ENCODE measurements at places on chromosomes 2 and 18. TPM values are rescaled to one million over a fixed set of nuclear protein-coding genes. Genes with fewer than 3 reads are reported as not detected.

The GATA6 gene
- not detected for total RNA-seq

The TNP1 gene
- not detected for total RNA-seq

The REEP1 gene
- total RNA-seq: 0.71 TPM

The ECEL1 gene
- total RNA-seq: 0.78 TPM

DNA sequence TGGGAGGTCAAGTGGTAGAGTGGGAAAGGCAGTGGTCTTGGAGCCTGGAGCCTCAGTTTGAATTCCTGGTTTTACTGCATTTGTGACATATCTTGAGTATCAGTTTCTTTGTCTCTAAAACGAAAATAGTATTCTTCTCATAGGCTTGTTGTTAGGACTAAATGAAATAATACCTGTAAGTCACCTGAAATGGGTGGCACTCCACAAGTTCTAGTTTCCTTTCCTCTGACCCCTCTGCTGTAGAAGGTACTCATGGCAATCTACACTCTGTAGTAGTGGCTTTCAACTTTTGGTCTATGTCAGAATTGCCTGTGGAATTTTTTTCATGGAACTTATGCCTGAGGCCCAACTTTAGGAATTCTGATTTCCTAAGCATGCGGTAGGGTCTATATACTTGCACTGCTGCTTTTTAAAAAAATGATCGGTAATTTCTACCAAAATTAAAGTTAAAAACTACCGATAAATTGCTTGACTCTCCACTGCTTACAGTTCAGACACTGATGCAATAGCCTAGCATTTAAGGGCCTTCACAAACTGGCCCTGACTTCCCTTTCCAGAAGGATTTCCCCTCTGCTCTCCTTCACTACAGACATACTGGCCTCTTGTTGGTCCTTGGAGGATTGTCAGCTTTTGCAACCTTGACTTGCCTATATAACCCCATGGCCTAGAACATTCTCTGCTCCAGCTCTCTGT lies 47.2 kb downstream of the PLEK start:
- no peak overlapping the region for H3K4me3 ChIP-seq
- H3K36me3 ChIP-seq: no peaks in the 10 kb centered on the region
- peaks cover 4% of the 10 kb centered on the region for H3K4me1 ChIP-seq
- DNase-seq: no peak

DNA sequence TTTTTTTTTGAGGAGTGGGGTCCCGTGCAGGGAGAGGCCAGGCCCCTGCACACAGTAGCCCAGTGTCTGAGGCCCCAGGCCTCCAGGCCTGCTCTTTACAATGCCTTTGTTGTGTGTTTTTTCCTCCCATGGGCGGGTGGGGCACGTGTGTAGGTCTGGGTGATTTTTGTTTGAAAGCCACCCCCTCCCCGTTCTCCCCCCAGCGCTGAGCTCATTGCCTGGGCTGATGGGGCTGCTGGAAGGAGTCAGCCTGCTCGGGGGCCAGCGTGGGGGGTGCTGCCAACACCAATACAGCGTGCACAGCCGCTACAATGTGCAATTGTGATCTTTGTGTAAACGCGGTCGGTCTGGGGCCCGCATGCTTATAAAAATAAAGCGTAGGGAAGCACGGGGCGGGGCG lies 142.7 kb downstream of the DYSF start:
- no peaks in the 10 kb centered on the region for H3K4me1 ChIP-seq
- H3K27ac ChIP-seq: no peak overlapping the region
- no peaks in the 10 kb centered on the region for H3K36me3 ChIP-seq
- no peak for DNase-seq

GRCh38 chr2:215002500-215002899 lies 135.9 kb downstream of the ABCA12 start:
- H3K27ac ChIP-seq: no peak overlapping the region
- no peaks in the 10 kb centered on the region for H3K36me3 ChIP-seq

GRCh38 chr2:108615480-108616090 lies 81.3 kb downstream of the LIMS1 start:
- DNase-seq: no peak
- H3K36me3 ChIP-seq: peaks cover 9% of the 10 kb centered on the region
- peaks cover 90% of the 10 kb centered on the region for H3K4me1 ChIP-seq
- H3K27ac ChIP-seq: peak overlapping the region; percentile 86

GRCh38 chr2:150487537-150488429 lies at the start of gene RND3:
TSS of gene RND3 (minus strand) at chr2:150487667. CDS start at chr2:150487417, 250 bp downstream.
- H3K27ac ChIP-seq: no peak within 1 kb of the TSS
- H3K4me3 ChIP-seq: peak within 1 kb of the TSS; percentile 63
- peak; percentile 29 for DNase-seq
- H3K4me1 ChIP-seq: peaks cover 12% of the 10 kb centered on the region
- no peaks in the 10 kb centered on the region for H3K36me3 ChIP-seq
- H3K27me3 ChIP-seq: peaks cover 45% of the 10 kb centered on the region

GRCh38 chr2:106189325-106189724 lies 4.8 kb downstream of the UXS1 start:
- H3K4me3 ChIP-seq: no peak overlapping the region
- no peak for DNase-seq
- H3K27ac ChIP-seq: no peak overlapping the region
- H3K27me3 ChIP-seq: no peaks in the 10 kb centered on the region
- H3K4me1 ChIP-seq: peaks cover 54% of the 10 kb centered on the region
- peaks cover 40% of the 10 kb centered on the region for H3K36me3 ChIP-seq

- H3K36me3 ChIP-seq: no peaks in the 10 kb centered on the region
- H3K4me1 ChIP-seq: no peaks in the 10 kb centered on the region
- no peak overlapping the region for H3K4me3 ChIP-seq
- DNase-seq: no peak
These were observed 70.3 kb downstream of the MAIP1 start for GRCh38 chr2:200025717-200026116.

DNA sequence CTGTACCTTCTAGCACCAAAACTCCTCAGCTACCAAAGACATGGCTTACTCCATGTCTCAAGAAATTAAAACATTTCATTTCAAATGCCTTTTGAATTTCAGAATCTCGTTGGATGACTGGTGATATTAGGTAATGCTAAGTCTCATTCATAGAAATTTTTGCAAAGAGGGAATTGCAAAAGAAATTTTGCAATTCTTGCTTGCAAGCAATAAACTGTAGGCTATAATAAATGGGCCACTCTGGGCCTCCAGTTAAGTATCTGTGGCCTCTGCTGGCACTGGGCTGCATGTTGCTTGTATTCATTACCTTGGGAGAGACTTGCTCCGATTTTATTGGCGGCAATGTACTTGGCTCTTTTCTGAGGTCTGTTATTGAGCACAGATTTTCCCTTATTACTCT lies 2.8 kb upstream of the LCLAT1 start:
- H3K27me3 ChIP-seq: no peaks in the 10 kb centered on the region
- DNase-seq: no peak
- H3K4me1 ChIP-seq: peaks cover 28% of the 10 kb centered on the region
- no peak overlapping the region for H3K27ac ChIP-seq

DNA sequence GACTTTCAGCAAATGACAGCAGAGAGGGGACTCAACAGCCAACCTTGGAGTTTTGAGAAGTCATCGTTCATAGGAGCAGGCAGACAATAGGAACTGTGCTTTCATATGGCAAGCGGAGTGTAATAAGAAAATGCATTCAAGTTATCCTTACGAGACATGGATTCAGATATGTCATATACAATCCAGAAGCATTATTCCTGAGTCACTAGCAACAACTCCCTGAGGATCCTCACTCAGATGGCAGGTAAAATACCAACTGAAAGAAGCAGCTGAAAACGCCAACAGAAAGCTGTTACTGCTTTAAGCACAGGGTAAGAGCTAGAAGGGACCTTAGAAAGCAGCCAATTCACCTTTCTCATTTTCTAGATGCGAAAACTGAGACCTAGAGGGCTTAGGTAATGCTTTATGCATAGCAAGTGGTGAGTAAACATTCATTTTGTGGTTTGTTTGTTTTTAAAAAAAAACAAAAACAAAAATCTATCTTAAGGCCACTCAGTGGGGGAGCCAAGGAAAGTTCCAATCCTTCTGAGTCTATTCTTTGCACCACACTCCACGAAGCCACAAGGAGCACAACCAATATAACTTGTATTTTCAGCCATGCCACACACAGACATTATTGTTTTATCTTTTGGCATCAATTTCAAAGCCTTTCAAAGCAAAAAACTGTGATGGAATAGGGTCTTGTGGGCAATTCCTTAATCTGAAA lies 89.1 kb upstream of the RIOK3 start:
- no peak overlapping the region for H3K4me3 ChIP-seq
- no peaks in the 10 kb centered on the region for H3K27me3 ChIP-seq
- peaks cover 3% of the 10 kb centered on the region for H3K36me3 ChIP-seq
- no peaks in the 10 kb centered on the region for H3K4me1 ChIP-seq
- H3K27ac ChIP-seq: no peak overlapping the region

DNA sequence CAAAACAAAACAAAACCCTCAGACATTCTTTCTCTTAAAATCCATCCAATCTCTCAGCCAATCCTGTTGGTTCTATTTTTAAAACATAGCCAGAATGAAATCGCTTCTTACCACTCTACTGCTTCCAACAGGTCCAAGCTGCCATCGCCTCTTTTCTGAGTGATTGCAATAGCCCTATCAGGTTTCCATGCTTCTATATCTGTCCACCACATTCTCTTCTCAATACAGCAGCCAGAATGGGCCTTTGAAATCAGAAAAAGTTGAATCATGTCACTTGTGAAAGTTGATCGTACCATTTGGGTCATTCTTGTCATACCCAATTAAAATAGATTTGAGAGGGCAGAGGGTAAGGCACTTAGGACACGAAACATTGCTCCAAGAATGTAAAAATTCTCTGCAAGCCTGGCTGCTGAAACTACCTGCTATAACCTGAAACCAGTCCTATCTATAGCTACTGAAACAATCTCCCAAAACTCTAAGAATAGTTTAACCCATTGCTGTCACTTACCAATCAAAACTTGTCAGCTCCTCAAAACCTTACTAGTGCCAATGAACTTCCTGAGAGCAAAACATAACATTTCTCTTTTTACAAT lies 3.3 kb upstream of the MTLN start:
- DNase-seq: no peak
- no peak overlapping the region for H3K4me3 ChIP-seq
- peaks cover 9% of the 10 kb centered on the region for H3K36me3 ChIP-seq
- H3K4me1 ChIP-seq: peaks cover 4% of the 10 kb centered on the region

DNA sequence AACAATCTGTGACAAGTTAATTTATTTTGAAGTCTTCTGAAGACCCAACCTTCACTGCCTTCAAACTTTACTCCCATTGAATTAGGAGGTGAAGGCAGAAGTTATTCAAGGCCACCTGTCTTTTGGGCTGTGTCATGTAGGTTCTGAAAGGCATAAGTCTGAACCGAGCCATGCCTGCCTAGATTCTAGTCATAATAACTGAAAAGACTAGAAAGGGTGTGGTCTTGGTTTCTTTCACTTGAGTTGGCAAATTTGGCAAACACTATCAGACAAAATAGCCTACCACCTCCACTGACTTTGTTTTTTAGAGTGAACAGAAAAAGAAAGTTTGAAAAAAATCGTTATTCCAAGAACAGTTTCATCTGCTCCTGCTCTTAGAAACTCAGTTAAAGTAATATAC lies 38.4 kb downstream of the PPM1B start:
- H3K27ac ChIP-seq: no peak overlapping the region
- no peaks in the 10 kb centered on the region for H3K27me3 ChIP-seq
- H3K36me3 ChIP-seq: peaks cover 52% of the 10 kb centered on the region
- H3K4me1 ChIP-seq: peaks cover 19% of the 10 kb centered on the region

GRCh38 chr2:179579800-179580199 lies 281.6 kb downstream of the ZNF385B start:
- H3K4me3 ChIP-seq: no peak overlapping the region
- H3K27me3 ChIP-seq: peaks cover 4% of the 10 kb centered on the region
- no peak overlapping the region for H3K27ac ChIP-seq
- no peaks in the 10 kb centered on the region for H3K36me3 ChIP-seq
- no peaks in the 10 kb centered on the region for H3K4me1 ChIP-seq

DNA sequence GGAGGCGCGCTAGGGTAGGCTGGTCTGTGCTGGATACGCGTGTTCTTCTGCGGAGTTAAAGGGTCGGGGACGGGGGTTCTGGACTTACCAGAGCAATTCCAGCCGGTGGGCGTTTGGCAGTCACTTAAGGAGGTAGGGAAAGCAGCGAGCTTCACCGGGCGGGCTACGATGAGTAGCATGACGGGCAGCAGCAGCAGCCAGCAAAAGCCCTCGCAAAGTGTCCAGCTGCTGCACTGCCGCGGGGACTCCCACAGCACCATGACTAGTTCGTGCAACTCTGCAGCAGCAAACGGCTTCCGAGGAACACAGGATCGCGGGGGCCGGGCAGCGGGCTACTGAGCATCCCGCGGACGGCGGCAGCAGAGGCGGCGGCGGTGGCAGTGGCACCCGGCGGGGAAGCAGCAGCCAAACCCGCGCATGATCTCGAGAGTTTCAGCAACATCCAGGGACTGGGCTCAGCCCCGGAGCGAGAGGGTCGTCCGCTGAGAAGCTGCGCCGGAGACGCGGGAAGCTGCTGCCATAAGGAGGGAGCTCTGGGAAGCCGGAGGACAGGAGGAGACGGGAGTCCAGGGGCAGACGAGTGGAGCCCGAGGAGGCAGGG lies 368 bp downstream of the TMEFF2 start:
- no peaks in the 10 kb centered on the region for H3K36me3 ChIP-seq
- no peak overlapping the region for H3K27ac ChIP-seq
- H3K27me3 ChIP-seq: peaks cover 69% of the 10 kb centered on the region

GRCh38 chr2:182245963-182246362 lies 180.9 kb downstream of the PDE1A start:
- H3K27ac ChIP-seq: no peak overlapping the region
- H3K4me1 ChIP-seq: no peaks in the 10 kb centered on the region
- H3K36me3 ChIP-seq: no peaks in the 10 kb centered on the region
- no peak for DNase-seq

DNA sequence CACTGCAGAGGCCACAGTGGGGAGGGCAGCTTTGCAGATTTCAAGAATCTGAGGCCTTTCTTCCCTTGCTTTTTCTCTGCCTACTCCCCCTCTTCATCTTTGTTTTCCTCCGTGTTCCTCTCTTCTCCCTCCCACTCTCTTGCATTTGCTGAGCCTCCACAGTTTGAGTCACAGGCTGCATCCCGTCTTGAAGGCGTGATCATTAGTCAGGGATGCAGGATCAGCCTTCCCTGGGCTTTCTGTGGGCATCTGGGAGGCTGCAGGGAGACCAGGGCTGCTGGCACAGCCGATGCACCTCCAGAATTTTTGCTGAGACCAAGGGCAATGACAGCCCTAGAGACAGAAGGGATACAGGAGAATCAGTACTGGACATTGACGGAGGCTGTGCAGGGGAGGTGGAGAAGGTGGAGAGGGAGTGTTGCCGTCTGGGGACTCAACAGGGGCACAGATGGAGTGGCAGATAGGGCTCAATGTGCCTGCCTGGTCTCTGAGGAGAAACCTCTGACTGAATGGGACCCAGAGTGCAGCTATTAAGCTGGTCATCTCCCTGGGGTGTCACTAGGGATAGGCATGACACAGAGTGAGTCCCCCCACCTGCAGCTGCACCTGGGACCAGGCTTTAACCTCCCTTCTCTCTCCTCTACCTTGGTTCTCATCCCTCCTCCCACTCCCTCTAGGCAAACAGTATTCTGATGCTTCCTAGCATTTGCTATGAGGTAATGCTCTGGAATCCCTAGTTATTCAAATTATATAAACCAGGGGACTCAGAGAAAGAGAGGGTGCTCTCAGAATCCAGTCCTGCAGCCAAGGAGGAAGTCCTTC lies 29.0 kb upstream of the DNAJC27 start:
- DNase-seq: no peak
- H3K27ac ChIP-seq: no peak overlapping the region
- no peaks in the 10 kb centered on the region for H3K36me3 ChIP-seq
- no peaks in the 10 kb centered on the region for H3K4me1 ChIP-seq

All from activated T-helper 2 cell treated with anti-CD3 and anti-CD28 coated beads, Interferon-gamma antibody, Interleukin-2, Interleukin-4, amounts not matched to agents 10 μg/mL and 5 μg/mL and 100 μg/mL, durations not matched to agents 14 hours and 24 hours and 36 hours (primary cell).